SHP77 treated with DMSO at 0.1 percent for 48 hours (cell line): ENCODE measurements at places on chromosomes 3 and 15.

DNA sequence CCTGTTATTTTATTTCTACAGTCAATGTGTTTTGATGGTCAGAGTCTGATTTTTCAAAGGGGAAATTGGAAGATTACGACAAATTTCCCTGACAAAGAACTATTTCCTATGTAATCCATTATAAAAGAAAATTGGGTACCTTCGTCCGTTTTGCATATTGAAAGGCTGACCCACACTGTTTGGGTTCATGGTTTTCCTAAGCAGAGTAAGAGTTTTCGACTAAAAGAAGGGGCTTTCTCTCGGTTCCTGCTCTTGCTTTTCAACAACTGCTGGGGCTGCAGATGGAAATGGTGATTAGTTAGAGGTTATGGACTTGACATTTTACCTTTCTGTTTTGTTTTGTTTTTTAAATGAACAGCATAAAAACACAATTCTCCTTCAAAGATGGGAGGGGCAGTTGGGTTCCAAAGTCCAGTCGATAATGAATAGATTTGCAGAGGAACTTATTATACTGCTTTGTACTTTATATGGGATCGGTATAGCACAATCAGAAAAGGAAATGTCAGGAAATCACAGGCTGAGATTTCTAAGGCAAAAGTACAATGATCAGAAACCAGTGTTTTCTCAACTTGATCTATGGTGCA lies 978 bp downstream of the KCNMB2 start:
- no peak for DNase-seq

DNA sequence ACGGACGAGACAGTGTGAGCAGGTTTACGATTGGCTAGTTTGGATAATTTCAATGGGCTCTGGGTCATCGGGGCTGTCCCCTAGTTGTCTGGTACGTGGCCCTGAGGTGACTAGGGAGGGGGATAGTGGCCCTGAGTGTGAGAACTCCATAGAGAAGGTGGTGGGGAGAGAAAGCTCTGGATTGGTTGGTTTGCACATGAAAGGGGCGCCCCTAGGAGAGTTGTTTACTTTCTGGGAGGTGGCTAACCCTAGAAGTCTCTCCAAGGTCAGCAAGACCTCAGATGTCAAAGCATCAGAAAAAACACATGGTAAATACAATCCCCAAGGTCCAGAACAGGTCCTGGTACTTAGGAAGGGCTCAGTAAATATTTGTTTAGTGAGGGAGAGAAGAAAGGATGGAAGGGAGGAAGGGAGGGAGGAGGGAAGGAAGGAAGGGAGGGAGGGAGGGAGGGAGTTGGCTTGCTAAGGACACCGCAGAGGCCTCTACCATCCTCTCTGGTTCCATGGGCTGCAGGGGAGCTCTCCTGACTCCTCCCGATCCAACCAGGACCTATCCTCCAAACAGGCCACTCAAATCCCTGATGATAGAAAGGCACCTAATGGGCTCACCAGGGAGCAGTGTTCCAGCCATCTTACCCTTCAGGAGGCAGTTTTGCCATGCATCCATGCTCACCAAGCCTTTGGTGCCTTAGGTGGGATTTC lies 3.0 kb upstream of the TRH start:
- DNase-seq = no peak

- DNase-seq = no peak
These were observed 162.3 kb downstream of the GABRG3 start for GRCh38 chr15:27133249-27133648.

DNA sequence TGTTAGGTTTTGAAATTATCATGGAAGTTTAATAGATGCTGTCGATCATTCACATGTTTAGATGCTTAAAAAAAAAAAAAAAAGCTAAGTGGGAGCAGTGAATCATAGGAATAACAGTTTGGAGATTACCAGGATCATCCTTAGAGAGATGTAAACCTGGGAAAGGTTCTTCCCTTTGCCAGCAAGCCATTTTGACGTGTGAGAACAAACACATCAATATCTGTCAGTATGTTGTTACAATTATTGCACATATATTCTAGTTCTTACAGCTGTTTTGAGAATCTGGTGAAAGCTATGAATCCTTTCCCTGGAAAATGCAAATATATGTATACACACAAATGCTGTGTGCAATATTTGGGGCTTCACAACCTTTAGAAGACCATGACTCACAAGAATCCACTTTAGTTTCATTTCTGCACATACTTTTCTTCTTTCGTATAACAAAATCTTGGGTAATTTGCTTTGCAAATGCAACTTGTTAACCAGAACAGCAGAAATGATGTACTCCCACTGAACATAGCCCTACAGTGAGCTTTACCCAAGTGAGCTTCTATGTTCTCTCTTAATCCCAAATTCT lies 12.0 kb downstream of the NFKBIZ start:
- DNase-seq = no peak

- DNase-seq = no peak
These were observed 61.2 kb downstream of the HERC1 start for GRCh38 chr15:63772520-63772919.

DNA sequence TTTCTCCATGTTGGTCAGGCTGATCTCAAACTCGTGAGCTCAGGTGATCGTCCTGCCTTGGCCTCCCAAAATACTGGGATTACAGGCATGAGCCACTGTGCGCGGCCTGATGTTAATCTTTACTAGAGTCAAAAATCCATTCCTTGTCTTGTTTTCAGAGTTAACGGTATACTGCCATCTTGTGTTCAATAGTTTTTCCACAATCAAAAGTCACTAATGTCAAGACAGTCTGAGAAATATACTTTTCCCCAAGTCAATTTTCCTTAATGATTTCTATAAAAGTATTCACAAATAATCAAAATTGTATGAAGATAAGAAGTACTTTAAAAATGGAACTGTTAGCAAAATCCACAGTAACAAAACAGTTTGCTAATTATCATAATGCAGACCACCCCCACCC lies 8.5 kb downstream of the CRBN start:
- DNase-seq = no peak
